ENCODE measurements at places on chromosomes 1 and 21.

DNA sequence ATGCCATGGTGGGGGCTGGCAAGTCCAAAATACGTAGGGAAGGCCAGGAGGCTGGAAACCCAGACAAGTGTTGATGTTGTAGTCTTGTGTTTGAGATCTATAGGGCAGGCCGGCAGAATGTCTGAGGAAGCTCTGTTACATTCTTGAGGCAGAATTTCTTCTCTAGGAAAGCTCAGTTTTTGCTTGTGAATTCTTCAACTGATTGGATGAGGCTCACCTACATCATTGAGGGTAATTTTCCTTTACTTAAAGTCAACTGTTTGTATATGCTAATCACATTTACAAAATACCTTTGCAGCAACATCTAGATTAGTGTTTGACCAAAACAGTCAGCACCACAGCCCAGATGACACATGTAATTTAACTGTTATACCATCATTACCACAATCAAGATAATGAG is 37.0 kb downstream of the PATJ start:
- DNase-seq: no peak

- DNase-seq: peak; percentile 73
These were observed 893.5 kb downstream of the LTN1 start for GRCh38 chr21:28099001-28099705.

DNA sequence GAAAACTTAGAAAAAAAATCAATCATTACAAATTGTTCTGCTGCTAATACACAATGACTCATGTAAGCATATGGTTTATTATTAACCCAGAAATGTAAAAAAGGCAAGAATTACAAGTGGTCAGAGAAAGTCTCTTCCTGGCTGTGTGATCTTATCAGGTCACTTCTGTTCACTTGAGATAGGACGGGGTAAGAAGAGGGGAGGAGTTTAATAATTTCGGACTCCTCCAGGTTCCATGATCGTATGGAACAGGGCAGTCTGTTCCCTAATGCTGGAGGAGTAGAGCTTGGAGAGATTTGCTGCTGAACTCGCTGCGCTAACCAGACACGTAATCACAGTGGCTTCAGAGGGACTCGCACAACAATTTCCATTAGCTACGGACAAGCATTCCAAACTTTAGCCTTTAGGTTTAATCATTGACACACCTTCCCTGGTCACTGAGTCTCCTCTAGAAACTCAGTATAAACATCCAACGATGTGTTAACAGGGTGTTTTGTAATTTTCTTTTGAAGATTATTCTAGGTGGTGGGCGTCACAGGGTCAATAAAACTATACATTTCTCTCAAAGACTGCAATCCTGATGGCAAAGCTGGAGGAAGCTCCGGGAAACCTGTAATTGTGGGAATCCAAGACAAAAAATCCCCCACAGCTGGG is 1.3 kb downstream of the CRYZ start:
- no peak for DNase-seq

DNA sequence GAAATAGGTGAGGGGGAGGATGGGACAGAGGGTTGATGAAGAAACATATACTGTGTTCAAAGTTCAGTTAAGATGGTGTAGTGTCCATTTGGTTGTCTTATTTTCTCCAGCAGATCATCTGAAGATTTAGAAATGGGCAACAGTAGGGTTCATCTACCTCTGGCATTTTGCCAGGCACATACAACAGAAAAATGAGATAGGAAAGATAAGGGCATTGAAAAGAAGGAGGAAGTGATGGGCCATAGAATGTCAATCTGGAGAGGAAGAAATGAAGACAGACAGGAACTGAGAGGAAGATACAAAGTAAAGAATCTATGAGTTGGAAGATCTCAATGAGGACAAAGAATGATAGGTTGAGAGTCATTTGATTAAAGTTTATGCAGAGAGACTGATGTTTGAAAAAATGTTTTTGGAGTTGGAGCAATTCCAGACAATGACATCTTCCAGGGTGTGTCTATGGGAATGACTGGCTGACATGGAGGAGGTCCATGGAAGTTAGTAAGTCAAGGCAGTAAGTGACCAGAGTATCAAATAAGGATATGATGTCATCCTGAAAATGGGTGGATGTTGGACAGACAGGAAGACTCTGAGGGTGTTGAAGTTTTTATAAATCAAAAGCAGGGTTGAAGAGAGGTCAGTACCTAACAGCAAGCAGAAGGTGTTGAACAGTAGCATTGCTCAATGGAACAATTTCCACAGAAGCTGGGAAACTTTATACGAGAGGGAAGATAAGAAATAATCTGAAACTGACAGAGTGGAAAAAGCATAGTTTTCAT is 18.7 kb upstream of the CD55 start:
- DNase-seq: no peak

DNA sequence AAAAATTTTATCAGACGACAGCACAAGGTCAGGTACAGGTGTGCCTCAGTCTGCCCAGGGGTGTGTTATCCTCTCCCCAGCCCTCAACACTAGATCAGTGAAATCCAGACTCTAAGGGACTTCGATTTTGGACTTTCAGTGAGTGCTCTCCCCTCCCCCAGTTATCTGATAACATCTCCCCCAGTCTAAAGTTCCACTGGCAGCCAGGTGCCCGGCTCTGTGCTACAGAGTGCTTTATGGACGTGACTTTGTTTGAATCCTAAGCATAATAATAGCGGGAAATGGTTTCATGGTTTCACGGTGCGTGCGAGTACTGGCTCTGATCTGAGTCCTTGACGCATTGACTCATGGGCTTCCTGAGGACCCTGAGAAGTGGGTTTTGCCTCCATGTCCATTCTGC is 3.2 kb downstream of the SPSB1 start:
- peak; percentile 35 for DNase-seq

- DNase-seq: no peak
These were observed 182.3 kb upstream of the GREM2 start for GRCh38 chr1:240794046-240794843.

DNA sequence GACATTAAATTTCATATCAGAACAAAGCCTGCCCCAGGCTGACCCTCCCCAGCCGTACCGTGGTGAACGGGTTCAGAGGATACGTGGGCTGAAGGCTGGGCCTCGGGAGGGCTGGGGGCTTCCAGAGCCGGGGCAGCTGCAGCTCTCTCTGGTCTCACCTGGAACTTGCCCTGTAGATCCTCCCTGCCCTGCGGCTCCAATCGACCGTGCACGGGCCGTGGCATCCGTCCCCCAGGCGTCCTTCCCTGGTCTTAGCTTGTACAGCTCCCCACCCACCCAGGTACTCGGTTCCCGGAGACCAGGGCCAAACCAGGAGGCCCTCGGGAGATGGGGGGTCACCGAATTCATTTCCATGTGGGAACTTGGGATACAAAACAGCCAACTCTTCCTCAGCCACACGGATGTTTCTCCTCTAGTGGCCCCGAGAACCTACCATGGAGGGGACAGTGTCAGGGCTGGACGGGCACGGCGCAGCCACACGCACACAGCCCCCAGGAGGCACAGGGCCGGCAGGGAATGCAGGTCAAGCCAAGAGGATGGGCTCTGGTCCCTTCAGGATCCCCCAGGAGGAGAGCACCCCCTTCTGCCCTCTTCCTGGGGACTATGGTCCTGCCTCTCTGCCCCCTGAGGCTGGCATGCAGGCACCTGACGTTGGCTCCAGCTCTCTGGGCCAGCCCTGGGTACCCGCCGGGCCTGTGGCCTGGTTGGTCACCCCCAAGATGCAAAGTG is 3.1 kb downstream of the B3GALT6 start:
- DNase-seq: no peak

DNA sequence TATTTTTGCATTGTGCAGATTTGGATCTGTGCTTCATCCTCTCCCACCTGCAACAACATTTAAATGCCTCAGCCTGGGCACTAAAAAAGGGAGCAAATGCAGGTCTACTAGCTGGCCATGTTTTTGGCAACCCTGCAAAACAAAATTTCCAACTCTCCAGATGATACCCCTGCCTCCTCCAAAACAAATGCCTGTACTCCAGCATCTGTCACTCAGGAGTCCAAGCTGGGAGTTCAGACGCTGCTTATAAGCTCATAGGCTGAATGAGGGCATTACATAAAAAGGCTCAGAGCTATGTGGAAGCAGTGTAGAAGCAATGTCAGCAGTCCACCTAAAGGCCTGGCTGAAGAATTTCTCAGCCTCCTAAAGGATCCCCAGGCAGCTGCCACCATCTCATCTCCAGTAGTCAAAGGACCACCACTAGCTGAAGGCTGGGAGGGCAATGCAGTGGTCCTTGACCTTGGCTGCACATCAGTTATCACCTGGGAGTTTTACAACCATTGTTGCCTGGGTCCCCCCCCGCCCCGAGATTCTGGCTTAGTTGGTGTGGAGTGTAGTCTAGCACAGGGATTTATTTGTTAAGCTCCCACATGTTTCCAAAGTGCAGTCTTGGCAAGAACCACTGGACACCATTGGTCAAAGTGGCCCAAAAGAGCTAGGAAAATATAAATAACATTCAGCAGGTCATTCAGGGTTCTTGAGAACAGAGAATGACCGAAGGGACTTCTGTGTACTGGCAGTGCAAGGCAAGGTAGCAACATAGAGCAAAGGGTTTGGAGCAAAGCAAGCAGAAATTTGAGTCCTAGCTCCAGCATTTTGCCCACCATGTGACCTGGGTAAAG is 57.2 kb downstream of the ITPKB start:
- no peak for DNase-seq

- no peak for DNase-seq
These were observed at the start of gene CLDN19 for GRCh38 chr1:42739753-42740700. CLDN19 (minus strand) TSS chr1:42740236; CDS start chr1:42740063, 173 bp downstream.
